CD8-positive, alpha-beta memory T cell (primary cell): ENCODE measurements at places on chromosomes 7 and 10.

DNA sequence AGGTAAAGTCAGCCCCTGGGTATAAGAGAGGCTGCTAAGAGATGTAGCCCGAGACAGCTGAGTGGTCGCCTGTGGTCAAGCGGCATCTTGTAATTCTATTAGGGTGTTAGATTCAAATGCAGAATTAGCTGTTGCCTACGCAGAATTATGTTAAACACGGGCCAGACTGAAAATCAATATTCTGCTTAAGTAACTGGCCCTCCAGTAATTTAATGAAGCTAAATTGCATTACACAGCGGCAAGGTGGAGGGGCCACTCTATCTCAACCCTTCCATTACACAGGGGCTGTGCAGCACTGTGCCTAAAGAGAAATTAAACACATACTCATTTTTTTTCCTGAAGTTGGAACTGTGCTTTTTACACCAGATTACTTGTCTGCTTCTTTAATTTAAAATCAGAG is 448.5 kb upstream of the MGMT start:
- no peak for DNase-seq

DNA sequence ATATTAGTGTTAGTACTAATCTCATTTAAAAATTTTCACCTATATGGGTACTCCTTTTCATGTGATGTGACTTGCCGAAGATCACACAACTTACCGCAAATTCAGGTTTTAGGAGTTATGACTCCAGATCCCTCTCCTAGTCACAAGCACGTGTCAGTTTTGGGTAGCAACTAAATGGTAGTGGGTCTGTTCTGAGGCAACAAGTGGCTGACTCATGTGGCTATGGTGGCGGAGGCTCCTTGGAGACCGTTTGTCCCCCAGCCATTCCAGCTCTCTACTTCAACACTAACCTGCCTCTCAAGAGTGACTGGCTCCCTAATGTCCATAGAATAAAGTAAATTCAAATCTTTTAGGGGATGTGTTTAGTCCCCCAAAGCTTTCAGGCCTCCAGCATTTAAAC is 39.5 kb downstream of the MRC1 start:
- no peak for DNase-seq

GRCh38 chr10:9807846-9808245 is 1209.8 kb upstream of the CELF2 start:
- no peak for DNase-seq

- no peak for DNase-seq
Measured at GRCh38 chr10:69721690-69722310, 79.9 kb upstream of the COL13A1 start.

- no peak for DNase-seq
Measured at GRCh38 chr10:61978965-61979364, 77.5 kb downstream of the ARID5B start.

GRCh38 chr7:158289761-158290523 is 297.7 kb downstream of the PTPRN2 start:
- no peak for DNase-seq

GRCh38 chr10:60427148-60427547 is 37.5 kb upstream of the ANK3 start:
- DNase-seq = no peak
